ENCODE measurements at places on chromosomes 2 and 18.

DNA sequence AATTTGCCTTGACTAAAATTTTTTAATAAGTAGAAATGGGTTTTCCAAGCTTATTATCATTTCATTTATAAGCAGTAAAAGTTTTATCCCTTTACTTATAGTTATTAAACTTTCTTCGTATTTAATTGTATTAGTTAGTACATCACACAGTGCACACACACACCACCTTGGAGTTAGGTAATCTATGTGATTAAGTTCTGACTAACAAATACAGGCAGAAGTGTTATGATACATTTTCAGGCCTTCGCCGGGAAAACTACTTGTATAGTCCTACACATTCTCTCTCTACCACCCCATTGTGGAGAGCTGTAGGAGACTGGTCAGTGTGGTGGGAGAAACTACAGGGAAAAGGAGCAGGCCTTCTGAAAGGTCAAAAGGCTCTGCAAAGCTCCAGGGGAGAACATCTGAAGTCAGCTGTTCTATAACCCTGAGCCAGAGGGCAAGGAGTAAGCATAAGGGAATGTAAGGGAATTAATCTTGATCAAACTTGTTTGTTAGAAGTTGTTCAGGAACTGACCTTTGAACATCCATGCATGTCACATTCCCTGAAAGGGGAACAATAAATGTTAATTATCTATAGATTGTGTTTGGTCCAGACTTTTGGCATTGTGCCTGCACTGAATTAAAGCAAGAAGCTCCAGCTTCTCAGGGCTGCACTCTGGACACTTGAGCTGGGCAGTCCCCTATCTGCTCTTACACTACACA lies 231.7 kb downstream of the FSIP2 start:
- no peak for DNase-seq

- no peak for DNase-seq
Observed at GRCh38 chr2:127681288-127681804, 6.0 kb upstream of the LIMS2 start.

DNA sequence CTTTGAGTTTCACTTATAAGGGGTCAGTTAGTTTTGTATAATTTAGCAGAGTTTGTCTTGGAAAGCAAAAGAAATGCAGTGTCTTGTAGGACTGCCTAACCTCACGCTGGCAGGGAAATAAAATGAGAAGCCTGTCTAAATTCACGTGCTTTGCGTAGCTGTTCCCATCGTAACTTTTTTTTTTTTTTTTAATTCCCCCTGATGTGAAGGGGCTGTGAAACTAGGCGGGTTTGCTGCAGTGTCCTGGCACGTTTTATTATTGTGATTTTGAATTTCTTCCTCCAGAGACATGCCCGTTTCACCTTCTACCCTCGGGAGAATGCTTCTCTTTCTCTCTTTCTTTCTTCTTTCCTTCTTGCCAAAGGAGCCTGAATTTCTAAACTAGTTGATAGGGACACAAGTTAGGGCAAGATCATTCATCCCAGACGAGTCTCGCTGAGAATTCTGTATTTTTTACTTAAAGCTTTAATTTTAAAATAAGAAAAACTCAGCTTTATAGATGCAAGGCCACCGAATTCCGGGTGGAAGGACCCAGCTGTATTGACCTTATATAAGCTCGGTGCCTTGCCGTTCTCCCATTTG lies 2.3 kb downstream of the MEIS1 start:
- no peak for DNase-seq

- DNase-seq = peak; percentile 53
Observed at GRCh38 chr18:9337873-9338272, 3.3 kb downstream of the TWSG1 start.

DNA sequence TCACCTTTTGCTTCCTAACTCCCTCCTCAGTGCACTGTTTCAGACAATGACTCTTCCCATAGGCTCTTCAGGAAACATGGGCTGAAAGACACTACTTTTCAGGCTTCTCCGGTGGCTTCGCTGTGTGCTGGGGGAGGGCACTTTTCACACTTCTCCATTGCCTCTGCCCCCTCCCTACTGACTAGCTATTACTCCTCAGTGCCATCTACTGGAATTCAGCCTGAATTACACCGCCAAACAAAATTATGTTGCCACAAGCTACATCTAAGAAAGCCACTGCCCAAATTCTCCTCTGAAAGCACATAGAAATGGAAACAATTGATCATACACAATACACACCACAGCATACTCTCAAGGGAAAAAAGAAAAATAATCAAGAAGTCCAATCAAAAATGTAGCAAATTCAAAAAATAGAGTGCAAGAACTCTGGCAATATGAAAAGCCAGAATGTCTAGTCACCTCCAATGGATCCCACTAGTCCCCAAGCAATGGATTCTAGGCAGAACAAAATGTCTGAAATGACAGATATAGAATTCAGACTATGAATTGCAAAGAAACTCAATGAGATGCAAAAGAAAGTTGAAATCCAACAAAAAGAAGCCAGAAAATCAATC lies 1139.4 kb upstream of the GYPC start:
- peak; percentile 25 for DNase-seq

DNA sequence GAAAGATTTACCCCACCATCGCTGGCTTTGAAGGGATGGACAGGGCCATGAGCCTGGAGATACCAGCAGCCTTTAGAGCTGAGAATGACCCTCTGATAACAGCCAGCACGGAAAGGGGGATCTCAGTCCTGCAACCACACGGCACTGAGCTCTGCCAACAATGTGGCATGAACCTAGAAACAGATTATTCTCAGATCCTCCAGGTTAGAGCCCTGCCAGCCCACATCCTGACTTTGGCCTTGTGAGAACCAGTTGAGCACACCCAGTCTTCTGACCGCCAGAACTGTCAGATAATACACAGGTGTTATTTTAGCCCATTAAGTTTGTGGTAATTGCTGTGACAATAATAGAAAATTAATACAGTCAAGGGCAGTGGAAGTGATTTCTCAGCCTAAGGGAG lies 9.4 kb upstream of the GNLY start:
- DNase-seq = no peak

GRCh38 chr2:113980946-113981345 lies 91.1 kb downstream of the ACTR3 start:
- DNase-seq = no peak

GRCh38 chr2:172693529-172694455 lies 41.9 kb upstream of the RAPGEF4 start:
- DNase-seq = no peak

GRCh38 chr2:207746131-207746530 lies 23.6 kb downstream of the FZD5 start:
- DNase-seq = peak; percentile 57

DNA sequence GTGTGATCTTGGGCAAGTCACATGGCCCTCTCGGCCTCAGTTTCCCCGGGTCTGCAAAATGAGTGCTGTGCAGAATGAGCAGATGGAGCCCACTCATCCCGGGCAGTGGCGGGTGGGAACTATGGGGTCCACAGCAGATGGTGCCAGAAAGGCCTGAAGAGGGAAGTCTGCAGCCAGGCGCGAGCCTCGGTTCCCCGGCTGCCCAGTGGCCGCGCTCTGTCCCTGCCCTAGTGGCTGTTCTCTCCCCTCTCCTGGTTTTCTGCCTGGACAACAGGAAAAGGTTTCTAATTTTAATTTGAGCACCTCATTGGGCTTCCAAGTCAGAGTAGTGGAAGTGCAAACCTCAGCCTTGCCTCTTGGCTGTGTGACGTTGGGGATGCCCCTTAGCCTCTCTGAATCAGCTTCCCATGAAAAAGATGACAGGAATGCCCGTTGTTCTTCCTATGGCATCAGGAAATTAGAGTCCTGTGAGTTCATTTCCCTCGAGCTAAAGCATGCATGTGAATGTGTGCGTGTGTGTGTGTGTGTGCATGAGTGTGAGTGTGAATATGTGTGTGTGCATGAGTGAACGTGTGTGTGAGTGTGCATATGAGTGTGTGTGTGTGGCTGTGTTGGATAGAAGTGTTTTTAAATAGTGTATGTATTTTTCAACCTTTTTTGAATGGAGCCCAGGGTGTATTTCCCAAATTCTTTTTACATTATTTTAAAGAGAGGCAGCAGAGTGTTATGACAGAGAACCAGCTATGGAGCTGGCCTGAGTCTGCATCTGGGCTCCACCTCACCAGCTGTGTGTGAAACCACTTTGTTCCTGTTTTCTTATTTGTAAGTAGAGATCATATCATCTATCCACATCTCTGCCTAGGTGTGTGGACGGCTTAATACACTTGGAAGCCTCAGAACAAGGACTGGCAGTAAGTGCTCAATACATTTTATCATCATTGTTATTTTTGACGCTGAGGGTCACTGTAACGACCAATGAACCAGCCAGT lies 41.3 kb downstream of the RRM2 start:
- no peak for DNase-seq

- no peak for DNase-seq
Observed at GRCh38 chr2:158388159-158388558, 68.4 kb downstream of the CCDC148 start.

DNA sequence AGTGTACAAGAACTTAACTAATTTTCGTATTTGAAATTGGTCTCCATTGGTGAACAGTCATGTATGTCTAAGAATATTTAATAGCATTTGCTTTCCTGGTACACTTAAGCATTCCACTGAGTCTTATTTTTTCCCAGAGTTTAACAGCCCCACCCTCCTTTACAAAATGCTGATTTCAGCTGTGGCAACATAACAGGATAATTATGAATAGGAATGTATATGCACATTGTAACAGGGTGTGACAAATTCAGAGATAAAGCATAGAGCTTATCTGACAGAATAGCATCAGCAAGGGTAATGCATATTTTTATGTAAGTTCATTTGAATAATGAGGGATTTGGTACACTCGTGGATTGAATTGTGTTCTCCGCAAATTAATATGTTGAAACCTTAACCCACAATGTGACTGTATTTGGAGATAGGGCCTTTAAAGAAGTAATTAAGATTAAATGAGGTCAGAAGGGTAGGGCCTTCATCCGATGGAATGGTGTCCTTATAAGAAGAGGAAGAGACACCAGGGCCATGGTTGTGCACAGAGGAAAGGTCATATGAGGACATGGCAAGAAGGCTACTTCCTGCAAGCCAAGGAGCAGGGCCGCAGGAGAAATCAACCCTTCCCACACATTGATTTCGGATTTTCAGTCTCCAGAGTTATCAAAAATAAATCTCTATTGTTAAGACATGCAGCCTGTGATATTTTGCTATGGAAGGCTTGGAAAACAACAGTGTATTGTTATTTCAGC lies 439.7 kb upstream of the CDH20 start:
- no peak for DNase-seq

DNA sequence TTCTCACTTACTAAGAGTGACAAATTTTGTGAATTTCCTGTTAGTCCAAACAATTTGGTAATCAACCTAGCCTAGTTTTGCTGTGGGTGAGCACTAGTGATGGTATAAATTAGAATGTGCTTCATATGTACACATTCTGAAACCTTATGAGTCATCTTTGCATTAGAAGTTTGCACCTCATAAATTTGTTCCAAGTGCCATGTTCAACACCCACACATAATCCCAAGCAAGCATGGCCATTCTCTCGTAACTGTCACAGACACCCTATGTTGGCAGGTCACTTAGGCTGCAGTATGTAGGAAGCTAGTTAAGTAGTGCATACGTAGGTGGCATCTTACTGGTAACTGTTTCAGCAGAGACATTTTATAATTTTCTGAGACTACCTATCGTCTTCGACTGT lies 46.9 kb downstream of the NAB1 start:
- peak; percentile 87 for DNase-seq

DNA sequence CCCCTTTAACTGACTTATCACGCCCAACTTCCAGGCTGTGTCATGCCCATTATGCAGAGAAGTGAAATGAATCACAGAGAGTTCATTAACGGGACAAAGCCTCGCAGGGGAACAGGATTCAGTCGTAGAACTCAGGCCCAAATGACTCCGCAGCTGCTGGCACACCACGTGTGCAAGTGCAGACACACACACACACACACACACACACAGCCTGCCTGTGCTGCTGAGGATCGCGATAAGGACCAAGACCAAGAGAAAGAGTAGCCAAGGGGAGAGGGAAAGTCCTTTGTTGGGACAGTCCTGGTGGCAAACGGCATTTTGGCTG lies 90.0 kb upstream of the TAF1B start:
- peak; percentile 92 for DNase-seq

DNA sequence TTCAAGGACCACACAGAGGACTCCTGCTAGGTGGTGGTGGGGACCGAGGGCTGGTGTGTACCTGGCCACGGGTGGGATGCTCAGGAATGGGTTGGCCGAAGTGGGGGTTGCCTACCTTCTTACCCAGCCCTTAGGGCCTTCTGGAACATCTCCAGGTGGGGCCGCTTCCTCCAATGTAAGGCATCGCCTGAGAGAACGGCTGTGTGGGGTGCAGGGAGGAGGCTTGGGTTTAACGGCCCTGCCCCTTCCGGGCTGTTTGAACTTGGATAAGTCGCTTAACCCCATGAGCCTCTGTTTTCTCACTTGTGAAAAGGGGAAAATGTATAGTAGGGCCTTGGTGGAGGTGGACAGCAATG lies 35.0 kb downstream of the EMILIN2 start:
- no peak for DNase-seq

GRCh38 chr2:128651000-128651399 lies 332.3 kb upstream of the HS6ST1 start:
- no peak for DNase-seq

DNA sequence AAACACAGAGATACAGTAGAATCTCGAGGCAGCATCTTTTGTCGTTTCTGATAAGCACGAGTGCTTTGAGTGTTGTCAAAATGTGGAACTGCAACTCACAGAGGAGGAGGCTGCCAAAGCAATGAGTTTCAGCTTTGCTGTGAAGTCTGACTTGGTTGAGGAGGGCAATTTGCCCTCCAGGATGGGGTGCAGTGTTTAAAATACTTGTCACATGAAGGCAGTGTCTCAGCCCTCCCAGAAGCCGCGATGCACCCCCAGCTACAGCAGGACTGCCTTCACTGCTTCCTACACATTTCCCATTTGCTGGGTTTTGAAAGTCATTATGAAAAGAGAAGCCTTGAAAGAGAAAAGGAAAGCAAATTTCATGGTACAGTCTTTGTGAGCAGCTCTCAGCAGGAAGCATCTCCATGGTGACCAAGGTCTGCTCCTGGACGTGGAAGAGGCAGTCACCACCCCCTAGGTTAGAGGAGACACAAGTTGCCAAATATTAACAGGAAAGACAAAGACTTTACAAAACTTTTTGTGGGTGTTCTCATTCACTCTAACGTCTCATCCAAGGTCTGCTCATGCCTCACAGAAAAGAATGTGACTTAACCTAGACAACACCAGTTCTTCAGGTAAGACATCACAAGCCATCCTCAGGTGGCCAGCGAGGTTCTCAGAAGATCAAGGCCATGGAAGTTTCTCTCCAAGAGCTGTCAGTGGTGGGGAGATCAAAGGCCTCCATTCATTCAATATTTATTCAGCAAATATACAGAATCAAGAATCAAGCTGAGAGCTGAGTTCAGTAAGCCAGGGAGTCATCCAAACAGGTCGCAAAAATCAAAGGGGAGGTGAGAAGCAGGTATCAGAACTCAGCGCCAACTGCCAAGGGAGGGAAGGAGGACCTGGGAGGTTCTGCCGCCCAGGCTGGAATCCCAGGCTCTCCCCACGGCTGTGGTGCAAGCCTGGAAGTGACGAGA lies 476.0 kb downstream of the EIPR1 start:
- DNase-seq = peak; percentile 2

DNA sequence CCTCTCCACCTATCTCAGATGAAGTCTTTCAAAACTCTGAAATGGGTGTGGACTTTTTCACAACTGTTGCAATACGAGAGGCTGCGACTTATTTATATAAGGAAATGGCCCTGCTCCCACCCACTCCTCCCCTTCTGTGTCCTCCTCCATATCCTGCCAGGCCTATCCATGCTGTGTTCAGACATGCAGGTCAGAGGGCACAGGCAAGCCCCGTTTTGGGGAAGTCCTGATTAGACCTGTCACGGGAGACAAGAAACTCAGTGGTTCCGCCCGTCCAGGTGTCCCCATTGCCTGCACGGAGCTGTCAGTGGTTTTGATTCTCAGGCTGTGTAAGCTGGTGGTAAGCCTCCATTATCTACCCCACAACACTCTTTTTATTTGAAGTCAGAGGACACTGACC lies 99.6 kb upstream of the MGAT5 start:
- no peak for DNase-seq

Measured in activated CD4-positive, alpha-beta T cell treated with anti-CD3 and anti-CD28 coated beads, Interleukin-2, amount 50 U/mL, for 16 hours (primary cell).